Activated T-helper 1 cell treated with Interleukin-2 at 50 U/mL for 16 hours (primary cell): ENCODE measurements at places on chromosomes 2 and 18.

GRCh38 chr2:168211664-168212163, 35.7 kb downstream of the STK39 start:
- no peak for DNase-seq

GRCh38 chr2:176832086-176832485, 380.5 kb upstream of the HNRNPA3 start:
- DNase-seq, result no peak

DNA sequence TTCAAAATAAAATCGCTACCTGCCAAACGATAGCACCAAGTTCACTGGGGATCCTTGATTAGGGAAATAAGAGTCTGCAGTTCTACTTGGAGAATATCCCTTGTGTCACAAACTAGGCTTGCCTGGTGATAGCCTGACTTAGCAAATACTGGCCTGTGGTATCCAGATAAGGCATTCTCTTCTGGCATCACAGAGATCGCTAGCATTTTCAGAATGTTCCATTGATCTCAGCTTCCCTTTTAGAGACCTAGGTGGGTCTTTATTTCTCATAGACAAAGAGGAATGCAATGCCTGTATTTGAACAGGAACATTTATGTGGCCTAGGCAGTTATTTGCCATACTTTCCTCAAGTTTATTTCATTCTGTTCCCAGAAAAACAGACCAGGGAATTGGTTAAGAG, 349.1 kb downstream of the STK39 start:
- DNase-seq, result no peak

DNA sequence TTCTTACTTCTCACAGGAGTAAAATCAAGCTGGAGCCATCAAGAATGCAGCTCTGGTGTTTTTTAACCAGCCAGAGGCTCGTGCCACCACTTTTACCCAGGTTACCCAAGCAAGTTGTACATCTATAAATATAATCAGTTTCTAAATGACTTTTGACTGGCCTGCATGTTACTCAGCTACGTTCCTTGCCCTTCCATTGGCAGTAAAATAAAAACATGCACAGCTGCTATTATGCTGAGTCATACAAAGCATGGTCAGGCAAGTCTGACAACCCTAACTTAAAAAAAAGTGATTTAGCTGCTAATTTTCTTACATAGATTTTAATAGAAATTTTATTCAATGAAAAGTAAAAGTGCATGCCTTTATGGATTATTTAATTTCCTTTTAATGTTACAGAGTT, 111.7 kb upstream of the CSRNP3 start:
- no peak for DNase-seq

- no peak for DNase-seq
Observed at GRCh38 chr2:173187941-173188788, 112.5 kb downstream of the MAP3K20 start.

- no peak for DNase-seq
Observed at GRCh38 chr2:236601316-236602202, 31.9 kb downstream of the ACKR3 start.

DNA sequence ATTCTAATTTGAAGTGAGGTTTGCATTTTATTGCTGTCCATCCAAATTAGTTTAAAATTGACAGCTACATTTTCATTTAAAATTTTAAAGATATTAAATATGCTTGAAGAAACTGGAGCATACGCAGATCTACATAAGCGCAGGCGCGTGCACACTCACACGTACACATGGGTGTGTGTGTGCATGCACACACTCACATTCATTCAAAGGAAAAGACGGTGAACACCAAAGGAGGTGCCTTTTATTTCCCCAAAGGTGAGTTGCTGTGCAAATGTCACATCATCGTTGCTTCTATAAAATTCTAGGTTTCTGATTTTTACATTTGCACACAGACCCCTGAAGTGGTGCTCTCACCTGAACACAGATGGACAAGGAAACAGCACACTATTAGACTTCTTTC, 194.2 kb downstream of the GRB14 start:
- no peak for DNase-seq

- DNase-seq, result no peak
Observed at GRCh38 chr18:2935438-2936192, 77.3 kb downstream of the LPIN2 start.

DNA sequence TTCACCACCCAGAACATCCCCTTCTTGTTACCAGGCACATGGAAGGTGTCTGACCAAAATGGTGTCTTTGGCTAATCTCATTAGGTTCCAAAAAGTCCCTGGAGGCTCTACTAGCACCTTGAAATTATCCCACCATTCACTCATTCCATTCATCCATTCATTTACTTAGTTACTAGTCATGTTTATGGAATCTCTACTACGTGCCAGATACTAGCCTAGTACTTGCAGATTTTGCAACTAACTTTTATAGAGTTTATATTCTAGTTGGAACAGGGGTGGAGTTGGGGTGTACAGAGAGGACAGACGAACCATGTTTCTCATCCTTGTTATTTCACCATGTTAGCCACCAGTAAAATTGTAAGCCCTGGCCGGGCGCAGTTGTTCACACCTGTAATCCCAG, 4.0 kb upstream of the NOP58 start:
- no peak for DNase-seq

DNA sequence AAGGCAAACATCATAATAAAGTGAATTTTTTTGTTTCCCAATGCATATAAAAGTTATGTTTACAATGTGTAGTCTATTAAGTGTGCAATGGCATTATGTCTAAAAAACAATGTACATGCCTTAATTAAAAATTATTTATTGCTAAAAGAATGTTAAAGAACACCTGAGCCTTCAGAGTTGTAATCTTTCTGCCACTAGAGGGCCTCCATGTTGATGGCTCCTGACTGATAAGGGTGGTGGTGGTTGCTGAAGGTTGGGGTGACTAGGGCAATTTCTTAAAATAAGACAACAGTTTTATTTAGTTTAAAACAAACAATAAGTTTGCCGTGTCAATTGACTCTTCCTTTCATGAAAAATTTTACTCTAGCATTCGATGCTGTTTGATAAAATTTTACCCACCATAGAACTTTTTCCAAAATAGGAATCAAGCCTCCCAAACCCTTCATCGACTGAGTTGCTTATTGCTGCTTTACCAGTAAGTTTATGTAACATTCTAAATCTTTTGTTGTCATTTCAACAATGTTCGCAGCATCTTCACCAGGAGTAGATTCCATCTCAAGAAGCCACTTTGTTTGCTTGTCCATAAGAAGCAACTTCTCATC, 32.3 kb downstream of the MAP3K2 start:
- DNase-seq, result no peak

DNA sequence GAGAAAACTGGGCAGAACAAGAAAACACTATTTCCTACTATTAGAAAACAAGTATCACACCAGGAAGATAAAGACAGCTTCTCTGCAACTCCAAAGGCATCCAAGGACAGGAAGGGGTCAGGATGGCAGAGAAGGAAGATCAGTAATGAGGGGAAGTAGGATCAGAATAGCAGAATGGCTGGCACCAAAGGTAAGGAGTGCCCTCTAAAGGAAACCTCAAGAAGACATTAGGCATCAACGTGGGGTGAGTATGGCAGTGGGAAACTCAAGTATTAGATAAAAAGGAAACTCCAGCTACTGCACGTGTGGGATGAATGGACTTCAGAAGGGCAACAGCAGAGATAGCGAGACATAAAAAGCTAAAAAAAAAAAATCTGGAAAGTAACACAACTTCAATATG, 25.9 kb downstream of the HDLBP start:
- DNase-seq, result no peak

- DNase-seq, result no peak
Observed at GRCh38 chr2:149747456-149747855, 159.9 kb upstream of the MMADHC start.

DNA sequence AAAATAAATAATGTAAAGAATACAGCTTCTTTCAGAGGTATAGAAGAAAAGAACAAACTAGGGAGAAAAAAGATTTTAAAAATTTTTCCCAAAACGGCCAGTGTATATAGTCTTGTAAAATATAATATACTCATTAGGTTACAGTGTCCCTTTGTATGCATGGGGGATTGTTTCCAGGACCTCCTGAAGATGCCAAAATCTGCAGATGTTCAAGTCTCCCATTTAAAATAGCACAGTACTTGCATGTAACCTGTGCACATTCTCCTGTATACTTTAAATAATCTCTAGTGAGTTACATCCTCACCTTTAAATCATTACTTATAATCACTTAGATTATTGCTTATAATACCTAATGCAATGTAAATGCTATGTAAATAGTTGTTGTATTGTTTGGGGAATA, 80.6 kb upstream of the LRRTM4 start:
- DNase-seq, result no peak
